ENCODE measurements at places on chromosomes 3 and 15.

DNA sequence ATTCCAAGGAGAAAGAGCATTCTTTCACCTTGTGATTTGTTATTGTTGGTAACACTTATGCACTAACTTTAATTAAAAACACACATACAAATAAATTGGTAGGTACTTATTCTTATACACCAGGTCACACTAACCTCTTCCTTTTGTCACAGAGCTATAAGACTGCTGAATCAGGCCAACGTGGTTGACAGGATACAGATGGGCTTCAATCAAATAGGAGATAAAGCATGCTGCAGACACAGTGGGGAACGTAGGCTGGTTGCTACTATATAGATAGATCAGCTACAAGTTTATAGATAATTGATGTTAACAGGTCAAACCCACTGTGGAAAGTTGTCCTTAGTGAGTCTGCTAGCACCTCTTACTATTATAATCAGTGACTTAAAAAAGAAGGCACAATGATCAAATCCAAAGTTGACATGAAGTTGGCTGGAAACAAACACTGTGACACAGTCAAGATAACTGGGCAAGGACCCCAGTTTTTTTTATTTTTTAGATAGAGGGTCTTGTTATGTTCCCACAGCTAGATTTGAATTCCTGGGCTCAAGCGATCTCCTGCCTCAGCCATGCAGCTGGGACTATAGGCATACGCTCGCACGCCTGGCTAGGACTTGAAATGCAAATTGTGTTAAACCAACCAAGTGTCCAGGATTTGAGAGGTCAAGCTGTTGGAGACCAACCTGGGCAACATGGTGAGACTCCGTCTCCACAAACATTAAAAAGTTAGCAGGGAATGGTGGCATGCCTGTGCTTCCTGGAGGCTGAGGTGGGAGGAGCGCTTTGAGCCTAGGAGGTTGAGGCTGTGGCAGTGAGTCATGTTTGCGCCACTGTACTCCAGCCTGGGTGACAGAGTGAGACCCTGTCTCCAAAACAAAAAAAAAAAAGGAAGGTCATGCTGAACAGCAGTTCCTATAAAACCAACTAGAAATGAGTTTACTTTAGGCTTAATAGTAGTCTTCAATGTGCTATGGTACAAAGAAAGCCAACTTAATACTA lies 97.9 kb upstream of the MEX3B start:
- DNase-seq: no peak

DNA sequence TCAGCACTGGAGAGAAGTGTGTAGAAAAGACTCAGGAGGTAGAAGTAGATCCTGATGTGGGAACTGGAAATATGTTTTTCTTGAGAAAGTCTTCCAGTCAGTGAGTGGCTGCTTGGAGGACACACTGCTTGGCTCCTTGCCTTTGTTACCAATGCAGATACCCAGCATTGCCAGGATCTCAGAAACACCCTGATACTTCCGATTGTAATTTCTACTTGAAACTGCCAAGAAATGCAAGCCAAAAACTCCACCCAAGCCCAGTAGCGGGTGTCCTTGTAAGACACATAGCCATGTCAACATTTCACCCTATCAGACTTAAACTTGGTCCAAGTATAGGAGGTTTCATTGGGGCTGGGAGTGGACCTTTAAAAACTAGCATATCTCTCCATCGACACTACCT lies 141.8 kb downstream of the ALDH1A2 start:
- DNase-seq: no peak

DNA sequence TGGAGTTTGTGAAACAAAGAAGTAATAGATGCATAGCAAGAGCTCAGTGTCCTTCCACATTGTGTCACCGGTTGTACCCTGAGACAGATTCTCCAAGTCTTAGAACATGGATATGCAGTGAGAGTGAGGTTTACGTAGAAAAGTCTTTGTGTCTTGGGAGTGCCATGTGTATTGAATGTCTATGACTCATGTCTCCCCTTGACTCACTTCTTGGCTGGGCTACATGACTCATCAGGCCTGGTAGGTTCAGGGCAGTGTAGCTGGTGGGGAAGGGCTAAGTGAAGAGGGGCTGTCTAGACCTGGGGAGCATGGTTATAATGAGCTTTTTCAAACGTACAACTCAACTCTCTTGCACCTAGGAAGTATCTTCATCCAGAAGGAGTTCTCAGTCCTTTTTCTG lies 167.4 kb downstream of the GAP43 start:
- no peak for DNase-seq

DNA sequence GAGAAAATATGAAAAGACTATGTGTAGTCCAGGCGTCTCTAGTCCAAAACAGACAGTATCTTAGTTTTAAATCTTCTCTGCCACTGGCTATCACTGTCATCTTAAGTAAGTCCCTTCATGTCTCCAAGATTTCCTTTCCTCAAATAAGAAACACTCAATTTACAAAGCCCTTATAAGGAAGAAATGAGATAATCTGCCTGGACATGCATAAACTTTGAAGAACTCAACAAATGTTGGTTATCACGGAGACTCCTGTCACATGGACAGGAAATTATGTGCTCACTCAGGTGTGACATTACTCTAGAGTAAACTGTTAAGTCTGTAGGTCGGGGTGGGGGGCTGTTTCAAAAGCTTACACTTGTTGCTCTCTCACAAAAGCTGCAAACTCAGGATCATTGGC lies 91.9 kb downstream of the IMPG2 start:
- no peak for DNase-seq

- no peak for DNase-seq
Observed at GRCh38 chr15:92468991-92469390, 75.3 kb downstream of the ST8SIA2 start.

- no peak for DNase-seq
Observed at GRCh38 chr15:69755551-69756310, 303.1 kb downstream of the RPLP1 start.

- DNase-seq: no peak
Observed at GRCh38 chr3:75692061-75692460, 27.9 kb downstream of the FRG2C start.

DNA sequence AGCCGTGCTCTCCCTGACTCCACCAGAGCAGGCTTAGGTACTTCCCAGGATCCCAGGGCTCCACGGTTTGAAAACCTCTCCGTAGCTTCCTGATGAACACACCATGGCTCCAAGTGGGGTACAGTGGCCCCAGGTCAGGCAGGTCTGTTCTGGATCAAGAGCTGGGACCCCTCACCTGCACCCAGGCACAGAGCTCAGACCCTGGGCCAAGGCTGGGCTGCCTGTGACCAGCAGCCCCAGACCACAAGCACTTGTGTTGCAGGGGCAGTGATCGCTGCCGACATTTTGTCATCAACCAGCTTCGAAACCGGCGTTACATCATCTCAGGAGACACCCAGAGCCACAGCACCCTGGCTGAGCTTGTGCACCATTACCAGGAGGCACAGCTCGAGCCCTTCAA lies 5.3 kb downstream of the SH2D7 start:
- no peak for DNase-seq

- DNase-seq: no peak
Observed at GRCh38 chr3:190385731-190386688, 2.0 kb upstream of the CLDN16 start.

DNA sequence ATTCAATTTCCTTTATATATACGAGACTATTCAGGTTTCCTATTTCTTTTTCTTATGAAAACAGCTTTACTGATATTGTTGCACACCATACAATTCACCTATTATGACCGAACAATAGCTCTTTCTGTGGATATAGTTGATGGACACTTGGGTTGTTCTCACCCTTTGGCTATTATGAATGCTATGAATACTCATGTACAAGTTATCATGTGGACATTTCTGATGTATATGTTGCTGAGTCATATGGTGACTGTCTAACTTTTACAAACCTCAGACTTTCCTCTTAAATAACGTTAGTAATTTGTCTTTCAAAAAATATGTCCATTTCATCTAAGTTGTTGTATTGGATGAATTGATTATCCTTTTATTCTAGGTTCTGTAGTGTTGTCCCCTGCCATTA lies 15.7 kb upstream of the USF3 start:
- DNase-seq: no peak

GRCh38 chr15:63362196-63362595 lies 19.4 kb downstream of the CA12 start:
- no peak for DNase-seq

- no peak for DNase-seq
Observed at GRCh38 chr3:25493246-25493645, 65.2 kb downstream of the RARB start.

- DNase-seq: no peak
Observed at GRCh38 chr3:114093596-114093995, 37.1 kb downstream of the QTRT2 start.

GRCh38 chr15:77384589-77385359 lies 35.1 kb downstream of the PEAK1 start:
- DNase-seq: no peak

GRCh38 chr3:137771401-137772213 lies 7.5 kb downstream of the SOX14 start:
- DNase-seq: no peak
